ENCODE measurements at places on chromosomes 13 and 19.

DNA sequence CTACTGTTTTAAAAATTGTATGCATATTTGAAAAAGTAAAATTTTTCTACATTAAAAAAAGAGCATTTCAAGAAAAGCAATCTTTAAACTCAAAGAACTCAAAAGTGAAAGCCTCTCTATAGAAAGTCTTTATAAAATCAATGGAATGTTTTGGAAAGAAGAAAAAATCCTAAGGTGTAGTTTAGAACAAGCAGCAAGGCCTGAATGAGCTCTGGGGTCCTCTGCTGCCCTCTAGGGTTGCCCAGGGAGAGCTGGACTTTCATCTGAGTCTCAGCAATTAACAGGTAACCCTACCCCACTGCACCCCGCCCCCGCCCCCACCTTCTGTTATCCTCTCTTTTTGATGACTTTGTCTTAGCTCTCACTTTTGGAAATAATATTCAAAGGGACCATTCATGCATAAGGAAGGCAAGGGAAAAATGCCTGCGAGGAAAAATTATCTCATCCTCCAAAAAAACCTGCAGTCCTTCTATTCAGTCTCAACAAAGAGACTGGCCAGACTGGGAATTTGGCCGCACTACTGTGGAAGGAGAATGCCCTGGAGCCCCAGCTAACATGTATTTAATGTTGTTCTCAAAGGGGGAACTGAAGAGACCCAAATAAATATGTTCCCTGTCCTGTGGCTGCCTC lies 24.1 kb downstream of the SLC25A30 start:
- no peak overlapping the region for H3K4me3 ChIP-seq
- H3K4me1 ChIP-seq = peaks cover 22% of the 10 kb centered on the region
- H3K27me3 ChIP-seq = no peaks in the 10 kb centered on the region
- H3K36me3 ChIP-seq = no peaks in the 10 kb centered on the region
- no peak for DNase-seq

DNA sequence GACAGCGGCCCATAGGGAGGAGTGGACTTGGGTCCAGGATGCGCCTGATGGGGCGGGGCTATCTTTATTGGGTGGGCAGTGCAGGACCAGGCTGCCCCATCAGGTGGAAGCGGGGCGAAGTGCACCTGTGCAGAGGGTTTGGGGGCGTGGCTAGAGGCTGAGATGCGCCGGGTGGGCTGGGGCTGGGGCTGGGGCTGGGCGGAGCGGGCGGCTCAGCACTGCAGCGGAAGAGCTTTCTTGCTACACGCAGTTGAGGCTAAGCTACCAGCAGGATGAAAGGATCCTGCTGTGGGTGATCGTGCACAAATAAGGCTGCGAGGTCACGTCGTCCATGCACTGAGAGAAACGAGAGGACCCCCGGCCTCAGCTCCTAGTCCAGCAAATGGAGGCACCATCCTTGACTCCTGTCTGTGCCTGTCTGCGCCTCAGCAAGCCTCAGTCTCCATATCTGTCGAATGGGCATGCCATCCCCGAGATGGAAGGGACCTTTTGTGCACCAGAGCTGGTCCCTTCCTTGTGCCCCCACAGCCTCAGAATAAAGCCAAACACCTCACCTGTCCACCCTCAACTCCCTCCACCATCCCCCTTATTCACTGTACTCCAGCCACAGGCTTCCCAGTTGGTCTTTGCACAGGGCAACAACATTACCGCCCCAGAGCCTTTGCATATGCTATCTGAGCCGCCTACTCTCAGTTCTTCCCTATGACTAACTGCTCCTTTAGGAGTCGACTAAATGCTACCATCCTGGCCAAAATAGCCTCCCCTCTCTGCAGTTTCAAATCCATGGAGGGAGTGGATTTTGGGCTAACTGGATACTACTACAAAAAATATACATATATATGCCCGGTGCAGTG lies 21.0 kb upstream of the HOMER3 start:
- no peak for DNase-seq
- no peak overlapping the region for H3K4me3 ChIP-seq
- peaks cover 25% of the 10 kb centered on the region for H3K27me3 ChIP-seq
- H3K27ac ChIP-seq = no peak overlapping the region
- H3K36me3 ChIP-seq = no peaks in the 10 kb centered on the region
- no peaks in the 10 kb centered on the region for H3K4me1 ChIP-seq

- H3K27me3 ChIP-seq = no peaks in the 10 kb centered on the region
- no peak overlapping the region for H3K4me3 ChIP-seq
- no peak overlapping the region for H3K27ac ChIP-seq
- no peaks in the 10 kb centered on the region for H3K4me1 ChIP-seq
Observed at GRCh38 chr13:73952648-73953047, 181.6 kb downstream of the KLF12 start.

DNA sequence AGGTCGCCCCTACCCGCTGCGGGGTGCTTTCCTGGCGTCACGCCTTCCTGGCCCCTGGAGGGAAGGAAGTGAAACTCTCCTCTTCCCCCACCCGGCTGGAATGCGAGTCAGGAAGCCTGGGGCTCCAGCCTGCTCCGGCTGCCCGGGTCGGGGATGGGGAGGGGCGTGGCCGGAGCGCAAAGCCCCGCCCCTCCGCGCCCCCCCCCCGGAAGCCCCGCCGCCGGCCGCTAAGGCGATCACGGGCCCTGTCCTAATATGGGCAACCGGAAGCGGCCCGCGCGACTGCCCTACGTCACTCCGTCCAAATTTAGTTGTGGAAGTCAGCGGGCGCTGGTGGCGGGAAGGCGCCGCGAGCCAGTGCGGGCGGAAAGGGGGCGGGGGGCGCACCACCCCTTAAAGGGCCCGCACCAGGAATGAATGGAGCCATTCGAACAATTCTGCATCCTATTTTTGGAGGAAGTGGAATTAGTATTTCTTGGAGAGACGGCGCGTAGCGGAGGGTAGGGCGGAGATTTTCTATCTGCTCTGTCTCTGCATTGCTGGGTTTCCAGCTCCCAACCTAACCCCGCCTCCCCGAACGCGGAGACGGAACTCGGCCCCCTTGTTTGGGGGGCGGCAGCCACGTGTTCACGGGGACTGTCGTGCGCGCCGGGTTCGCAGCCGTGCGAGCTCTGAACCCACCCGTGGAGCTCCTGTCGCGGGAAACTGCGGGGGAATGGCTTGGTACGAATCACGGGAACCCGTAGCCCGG lies 1.6 kb downstream of the IER2 start:
- DNase-seq = peak; percentile 97
- no peaks in the 10 kb centered on the region for H3K36me3 ChIP-seq
- peak overlapping the region; percentile 83 for H3K4me3 ChIP-seq
- peak overlapping the region; percentile 98 for H3K27ac ChIP-seq

- peak overlapping the region; percentile 96 for H3K27ac ChIP-seq
- no peaks in the 10 kb centered on the region for H3K27me3 ChIP-seq
- peak overlapping the region; percentile 56 for H3K4me3 ChIP-seq
- H3K36me3 ChIP-seq = no peaks in the 10 kb centered on the region
Observed at GRCh38 chr19:3047496-3048189, 14.7 kb downstream of the TLE5 start.

DNA sequence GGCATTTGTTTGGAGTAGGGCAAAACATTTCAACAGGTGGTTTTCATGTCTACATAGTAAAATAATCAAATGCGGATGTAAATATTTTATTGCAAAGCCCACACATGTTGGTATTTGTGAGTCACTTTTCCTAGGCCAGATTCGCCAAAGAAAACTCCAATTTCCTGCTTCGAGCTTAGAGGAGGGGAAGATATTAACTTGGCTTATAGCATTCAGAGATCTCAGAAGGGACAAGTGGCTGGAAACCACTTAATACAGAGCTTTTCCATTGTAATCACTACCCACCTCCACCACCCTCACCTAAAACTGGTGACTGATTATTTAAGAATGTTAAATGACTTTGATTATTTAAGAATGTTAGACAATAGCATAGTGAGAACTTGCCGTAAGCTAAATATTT lies 530.6 kb upstream of the SPRY2 start:
- H3K4me3 ChIP-seq = no peak overlapping the region
- H3K36me3 ChIP-seq = no peaks in the 10 kb centered on the region
- no peaks in the 10 kb centered on the region for H3K27me3 ChIP-seq
- H3K4me1 ChIP-seq = no peaks in the 10 kb centered on the region
- no peak for DNase-seq

GRCh38 chr13:74003374-74003773 lies 130.8 kb downstream of the KLF12 start:
- no peak overlapping the region for H3K27ac ChIP-seq
- H3K4me1 ChIP-seq = peaks cover 19% of the 10 kb centered on the region
- no peaks in the 10 kb centered on the region for H3K36me3 ChIP-seq
- no peak overlapping the region for H3K4me3 ChIP-seq
- no peak for DNase-seq

DNA sequence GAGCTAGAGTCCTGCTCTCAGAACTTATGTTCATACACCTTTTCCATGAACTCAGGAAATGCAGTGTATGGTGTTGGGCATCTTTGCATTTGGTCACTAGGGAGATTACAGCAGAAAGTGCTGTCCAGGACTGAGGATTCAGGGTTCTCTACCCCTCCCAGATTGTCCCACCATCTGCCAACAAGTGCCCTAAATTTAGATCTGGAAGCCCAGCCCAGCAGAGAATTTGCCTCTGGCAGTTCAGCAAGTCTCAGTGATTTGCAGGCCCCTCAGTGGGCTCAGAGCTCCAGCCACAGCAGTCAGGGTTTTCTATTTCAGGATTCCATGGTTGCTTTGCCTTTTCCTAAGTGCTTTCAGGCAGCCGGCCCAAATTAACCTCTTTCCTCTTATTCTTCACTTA lies 23.4 kb downstream of the CNFN start:
- H3K36me3 ChIP-seq = no peaks in the 10 kb centered on the region
- H3K27ac ChIP-seq = no peak overlapping the region
- no peak for DNase-seq
- H3K4me3 ChIP-seq = no peak overlapping the region
- no peaks in the 10 kb centered on the region for H3K27me3 ChIP-seq

GRCh38 chr19:49766007-49766929 lies 533 bp upstream of the AP2A1 start:
- no peaks in the 10 kb centered on the region for H3K27me3 ChIP-seq
- H3K4me3 ChIP-seq = peak overlapping the region; percentile 16
- peaks cover 52% of the 10 kb centered on the region for H3K4me1 ChIP-seq
- peak; percentile 99 for DNase-seq
- no peaks in the 10 kb centered on the region for H3K36me3 ChIP-seq

- no peaks in the 10 kb centered on the region for H3K36me3 ChIP-seq
- H3K4me3 ChIP-seq = no peak overlapping the region
- no peaks in the 10 kb centered on the region for H3K4me1 ChIP-seq
- H3K27ac ChIP-seq = no peak overlapping the region
- no peak for DNase-seq
Observed at GRCh38 chr13:30004204-30004603, 153.8 kb upstream of the UBL3 start.

DNA sequence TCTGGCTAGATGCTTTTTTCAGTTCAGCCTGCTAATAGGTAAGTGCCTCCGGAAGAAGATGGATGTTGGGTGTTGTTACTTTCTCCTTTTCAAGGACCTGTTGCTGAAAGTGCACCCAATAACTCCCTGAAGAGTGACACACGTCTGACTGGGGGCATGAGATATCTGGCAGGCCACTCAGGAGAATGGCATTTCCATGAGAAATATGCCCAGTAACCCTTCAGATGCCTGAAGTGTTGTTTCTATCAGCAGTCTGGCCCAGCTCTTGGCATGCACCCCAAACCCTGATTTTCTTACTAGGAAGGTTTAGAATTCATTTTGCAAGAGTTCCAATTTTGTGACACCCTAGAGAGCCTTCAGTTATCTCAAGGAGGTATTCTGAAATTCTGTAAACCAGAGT lies 71.5 kb downstream of the ARHGAP35 start:
- H3K27ac ChIP-seq = no peak overlapping the region
- peaks cover 35% of the 10 kb centered on the region for H3K4me1 ChIP-seq
- H3K4me3 ChIP-seq = no peak overlapping the region
- DNase-seq = no peak

DNA sequence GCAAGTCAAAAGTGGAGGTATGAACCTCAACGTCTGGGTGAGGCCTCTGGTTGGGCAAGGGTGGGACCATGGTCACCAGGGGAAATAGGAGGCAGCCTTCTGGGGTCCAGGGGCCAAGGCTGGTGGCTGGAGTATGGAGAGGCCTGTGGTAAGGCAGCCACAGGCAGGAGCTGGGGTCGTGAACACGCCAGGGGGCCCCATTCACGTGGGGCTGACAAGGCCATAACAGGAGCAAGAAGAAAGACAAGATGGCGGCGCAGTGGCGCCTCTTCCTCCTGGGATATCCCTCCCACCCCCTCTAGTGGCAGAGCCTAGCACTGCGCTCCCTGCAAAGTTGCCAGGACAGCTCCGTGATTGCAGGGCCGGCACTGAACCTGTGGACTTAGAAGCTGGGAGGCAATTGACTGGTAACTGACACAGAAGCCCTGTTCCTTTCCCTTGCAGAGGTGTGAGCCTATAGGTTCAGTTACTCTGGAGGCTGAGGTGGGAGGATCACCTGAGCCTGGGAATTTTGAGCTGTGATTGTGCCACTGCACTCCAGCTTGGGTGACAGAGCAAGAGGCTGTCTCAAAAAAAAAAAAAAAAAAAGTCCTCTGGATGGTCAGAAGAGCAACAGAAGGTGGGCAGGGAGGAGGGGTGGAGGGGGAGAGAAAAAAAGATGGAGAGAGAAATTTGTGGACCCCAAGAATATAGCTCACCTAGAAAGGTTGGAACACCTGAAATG lies 19.7 kb upstream of the EDDM13 start:
- peak; percentile 25 for DNase-seq
- no peaks in the 10 kb centered on the region for H3K27me3 ChIP-seq
- H3K27ac ChIP-seq = no peak overlapping the region
- H3K36me3 ChIP-seq = no peaks in the 10 kb centered on the region
- no peaks in the 10 kb centered on the region for H3K4me1 ChIP-seq

DNA sequence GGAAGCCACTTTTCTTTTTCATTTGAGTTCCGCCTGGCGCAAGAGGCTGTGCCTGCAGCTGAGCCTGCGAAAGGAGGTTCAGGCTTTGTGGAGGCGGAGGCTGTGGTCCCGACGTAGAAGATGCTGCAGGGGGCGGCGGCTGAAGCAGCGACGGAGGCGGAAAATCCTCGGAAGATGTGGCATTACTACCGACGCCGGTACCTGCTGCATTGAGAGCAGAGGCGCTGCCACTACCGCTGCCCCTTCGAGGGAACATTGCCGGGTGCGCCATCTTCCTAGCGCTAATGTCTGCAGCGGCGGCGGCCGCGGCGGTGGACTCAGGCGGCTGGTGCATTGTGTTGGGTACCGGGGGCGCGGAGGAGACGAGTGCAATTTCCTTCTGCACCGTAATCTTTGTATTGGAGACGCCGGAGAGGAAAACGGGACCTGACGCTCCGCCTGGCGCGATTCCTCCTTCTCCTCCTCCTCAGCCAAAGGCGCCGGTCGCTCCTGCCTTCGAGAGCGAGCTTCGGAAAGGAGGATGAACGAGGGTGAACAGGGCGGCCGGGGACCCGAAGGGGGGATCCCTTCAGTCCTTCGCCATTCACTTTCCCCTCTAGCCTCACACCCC lies at the start of gene TSC22D1:
Gene TSC22D1, minus strand, starts transcription at position 590 of the 610 bp plus-strand sequence. Its CDS starts 256 bp downstream, at position 334.
- peak within 1 kb of the TSS; percentile 84 for H3K4me3 ChIP-seq
- no peaks in the 10 kb centered on the region for H3K27me3 ChIP-seq
- peak within 1 kb of the TSS; percentile 93 for H3K27ac ChIP-seq
- peaks cover 16% of the 10 kb centered on the region for H3K4me1 ChIP-seq
- DNase-seq = peak; percentile 34
- H3K36me3 ChIP-seq = no peaks in the 10 kb centered on the region

- no peaks in the 10 kb centered on the region for H3K27me3 ChIP-seq
- H3K36me3 ChIP-seq = peaks cover 23% of the 10 kb centered on the region
- peak overlapping the region; percentile 81 for H3K27ac ChIP-seq
- H3K4me3 ChIP-seq = peak overlapping the region; percentile 69
Observed at GRCh38 chr19:52028780-52029123, 573 bp upstream of the ZNF614 start.

GRCh38 chr19:10769533-10770491 lies 51.9 kb downstream of the DNM2 start:
- peaks cover 25% of the 10 kb centered on the region for H3K36me3 ChIP-seq
- no peaks in the 10 kb centered on the region for H3K27me3 ChIP-seq
- peak; percentile 27 for DNase-seq
- H3K4me3 ChIP-seq = no peak overlapping the region
- peak overlapping the region; percentile 85 for H3K27ac ChIP-seq
- H3K4me1 ChIP-seq = peaks cover 34% of the 10 kb centered on the region
